ENCODE measurements at places on chromosomes 12 and 14.

- DNase-seq: no peak
These were observed 422.6 kb downstream of the MDGA2 start for GRCh38 chr14:47252802-47253201.

GRCh38 chr14:27881646-27882045, 884.9 kb upstream of the FOXG1 start:
- no peak for DNase-seq

GRCh38 chr12:64057706-64058105, 164.4 kb downstream of the KICS2 start:
- DNase-seq: no peak

DNA sequence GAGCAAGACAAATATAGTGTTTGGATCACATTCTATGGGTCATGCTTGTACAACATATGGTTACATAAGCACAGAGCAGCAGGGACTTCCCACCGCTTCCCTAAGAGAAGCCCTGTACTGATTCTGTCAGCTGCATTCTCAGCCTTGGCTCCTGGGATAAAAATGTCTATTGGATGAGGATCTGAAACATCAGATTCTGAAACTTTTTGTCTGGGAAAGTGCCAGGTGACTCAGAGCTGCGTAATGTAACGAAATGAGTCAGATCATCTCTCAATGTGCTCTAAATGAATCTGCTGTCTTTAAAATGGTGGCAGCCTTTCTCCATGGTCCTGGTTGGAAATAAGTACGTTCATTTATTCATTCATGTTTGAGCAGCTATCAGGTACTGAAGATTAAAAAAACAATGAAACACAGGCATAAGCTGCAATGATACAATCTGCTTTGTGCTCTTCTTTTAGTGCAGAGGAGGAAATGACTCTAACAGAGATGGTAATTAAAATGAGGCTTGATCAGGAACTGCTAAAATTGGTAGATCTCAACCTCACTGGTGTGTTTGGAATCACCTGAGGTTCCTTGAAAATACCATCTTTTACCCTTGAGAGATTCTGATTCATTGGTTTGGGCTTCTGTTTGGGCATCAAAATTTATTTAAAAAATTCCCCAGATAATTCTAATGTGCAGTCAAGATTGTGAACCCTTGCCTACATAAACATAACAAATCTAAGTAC, 99.1 kb upstream of the NAP1L1 start:
- peak; percentile 45 for DNase-seq

DNA sequence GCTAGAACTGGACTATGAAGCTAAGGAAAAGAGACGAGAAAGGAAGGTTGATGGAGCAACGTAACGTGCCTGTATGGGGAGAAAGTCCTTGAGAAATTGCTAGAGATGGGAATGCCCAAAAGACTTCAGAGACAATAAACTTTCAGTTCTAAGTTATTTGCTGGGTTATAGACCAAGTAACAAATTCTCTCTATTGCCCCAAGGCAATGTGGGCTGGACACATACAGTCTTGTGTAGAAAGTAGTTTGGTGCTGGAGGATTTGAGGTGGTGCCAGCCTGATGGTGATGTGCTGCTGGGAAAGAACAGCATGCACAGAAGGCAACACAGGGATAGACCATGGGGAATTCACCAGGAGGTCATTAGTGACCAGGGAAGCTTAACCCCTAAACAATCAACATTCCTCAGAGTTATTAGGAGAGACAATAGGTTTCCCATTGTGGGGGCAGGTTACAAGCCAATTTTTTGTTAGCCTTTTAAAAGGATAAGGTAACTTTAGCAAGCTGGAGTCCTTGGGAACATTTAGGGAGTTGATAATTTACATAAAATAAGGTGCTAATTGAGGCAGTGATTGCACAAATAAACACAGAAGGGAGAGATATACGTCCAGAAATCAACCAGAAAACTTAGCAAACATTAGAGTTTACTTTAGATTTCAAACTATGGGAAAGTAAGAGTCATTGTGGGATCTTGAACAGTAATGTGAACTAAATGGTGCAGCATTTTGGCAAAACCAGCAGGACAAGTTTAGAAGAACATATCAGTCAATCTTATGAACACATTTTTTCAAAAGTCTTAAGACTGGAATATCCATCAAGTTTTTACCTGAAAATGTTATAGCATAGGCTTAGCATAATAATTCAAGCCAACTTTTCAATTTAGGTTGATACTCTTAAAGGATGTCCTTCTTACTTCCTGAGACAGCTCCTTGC, 61.4 kb downstream of the LMNTD1 start:
- DNase-seq: no peak

- DNase-seq: no peak
These were observed 816.9 kb downstream of the AACS start for GRCh38 chr12:125882141-125882540.

GRCh38 chr12:50739611-50740010, 24.3 kb upstream of the ATF1 start:
- DNase-seq: no peak

DNA sequence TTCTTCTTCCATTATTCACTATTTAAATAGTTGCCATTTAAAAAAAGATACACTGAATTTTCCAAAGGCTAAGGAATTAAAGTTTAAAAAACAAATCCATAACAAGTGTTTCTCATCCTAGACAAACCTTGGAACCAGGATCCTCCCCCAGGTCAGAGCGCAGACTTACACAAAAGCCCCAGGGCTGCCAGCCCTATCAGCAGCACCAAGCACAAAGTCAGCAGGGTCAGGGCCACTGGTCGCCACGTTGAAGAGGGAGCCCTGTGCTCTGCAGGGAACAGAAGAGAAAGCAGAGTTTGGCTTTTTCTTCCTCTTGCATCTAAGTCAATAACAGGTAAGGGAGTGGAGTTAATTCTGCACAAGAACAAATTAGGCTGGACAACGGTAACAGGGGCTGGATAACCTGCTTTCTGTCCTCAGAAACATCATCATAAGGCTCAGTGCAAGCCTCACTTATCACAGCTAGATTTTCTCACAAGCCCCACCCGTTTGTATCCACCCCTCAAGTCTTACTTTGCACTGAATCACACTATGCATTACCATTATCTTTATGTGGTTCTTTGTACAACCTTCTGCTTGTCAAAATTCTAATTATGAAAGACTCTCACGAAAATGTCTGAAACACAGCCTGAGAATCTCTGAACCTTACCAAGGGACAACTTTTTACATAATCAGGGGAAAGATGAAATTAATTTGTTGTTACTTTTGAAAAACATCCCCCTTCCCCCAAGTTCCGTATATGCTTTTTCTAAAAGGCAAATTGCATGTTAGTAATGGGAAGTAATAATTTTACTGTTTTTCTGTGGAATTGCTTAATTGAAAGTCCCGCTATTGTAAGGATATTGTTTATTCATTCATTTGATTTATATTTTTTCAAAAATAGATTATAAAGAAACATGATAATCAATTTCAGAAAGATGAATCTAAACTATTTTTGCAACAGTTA, 9.6 kb downstream of the CLEC1A start:
- no peak for DNase-seq

DNA sequence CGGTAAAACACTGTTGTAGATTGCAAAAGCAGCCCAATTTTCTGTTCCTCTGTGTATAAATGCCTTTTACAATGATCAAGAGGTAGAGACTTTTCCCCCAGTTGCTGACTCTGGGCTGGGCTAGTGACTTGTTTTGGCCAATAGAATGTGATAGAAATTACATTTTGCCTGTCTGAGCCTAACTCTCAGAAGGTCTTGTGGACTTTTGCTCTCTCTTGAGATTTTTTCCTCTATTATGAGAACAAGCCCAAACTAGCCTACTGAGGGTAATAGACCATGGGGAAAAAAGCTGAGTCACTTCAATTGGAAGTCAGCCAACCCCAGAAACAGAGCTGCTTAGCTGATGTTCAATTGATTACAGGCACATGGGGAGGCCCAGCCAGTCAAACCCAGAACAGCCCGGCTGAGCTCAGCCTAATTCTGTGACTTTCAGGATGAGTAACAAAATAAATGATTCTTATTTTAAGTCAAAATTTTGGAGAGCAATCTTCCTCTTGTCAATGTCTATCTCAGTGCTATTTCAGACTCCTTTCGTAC, 61.4 kb downstream of the MYF5 start:
- DNase-seq: peak; percentile 33

GRCh38 chr12:43288671-43289425, 263.2 kb downstream of the ADAMTS20 start:
- no peak for DNase-seq

DNA sequence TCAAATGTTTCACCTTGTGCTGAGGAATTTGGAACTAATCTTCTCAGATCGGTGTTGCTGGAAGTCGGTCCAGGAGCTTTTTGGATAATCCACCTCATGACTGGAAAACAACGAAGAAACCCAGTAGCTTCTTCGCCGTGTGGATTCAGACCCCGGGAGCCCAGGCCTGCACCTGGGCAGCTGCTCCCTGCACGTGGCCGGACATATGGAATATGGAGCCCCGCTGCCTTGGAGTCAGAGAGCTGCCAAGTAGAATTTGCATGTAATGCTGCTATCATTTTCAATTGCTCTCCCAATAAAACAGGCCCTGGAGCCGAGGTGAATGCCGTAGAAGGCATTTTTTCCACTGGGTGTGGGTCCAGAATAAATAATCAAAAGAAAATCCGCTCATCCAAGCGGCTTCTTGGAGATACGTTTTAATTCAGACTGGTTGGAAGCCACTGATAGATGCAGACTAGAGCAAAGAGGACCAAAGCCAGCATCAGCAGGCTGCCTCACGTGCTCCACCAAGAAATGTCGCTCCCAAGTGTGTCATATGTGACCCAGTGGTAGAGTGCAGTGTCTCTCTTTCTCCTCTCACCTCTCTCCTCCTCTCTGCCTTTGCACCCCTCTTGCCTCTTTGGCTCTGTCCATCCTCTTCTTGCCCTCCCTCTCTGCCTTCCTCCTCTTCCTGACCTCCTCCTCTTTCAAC, 115.3 kb downstream of the ZNF664 start:
- no peak for DNase-seq

- no peak for DNase-seq
These were observed 149.2 kb downstream of the NRXN3 start for GRCh38 chr14:78319406-78319805.

DNA sequence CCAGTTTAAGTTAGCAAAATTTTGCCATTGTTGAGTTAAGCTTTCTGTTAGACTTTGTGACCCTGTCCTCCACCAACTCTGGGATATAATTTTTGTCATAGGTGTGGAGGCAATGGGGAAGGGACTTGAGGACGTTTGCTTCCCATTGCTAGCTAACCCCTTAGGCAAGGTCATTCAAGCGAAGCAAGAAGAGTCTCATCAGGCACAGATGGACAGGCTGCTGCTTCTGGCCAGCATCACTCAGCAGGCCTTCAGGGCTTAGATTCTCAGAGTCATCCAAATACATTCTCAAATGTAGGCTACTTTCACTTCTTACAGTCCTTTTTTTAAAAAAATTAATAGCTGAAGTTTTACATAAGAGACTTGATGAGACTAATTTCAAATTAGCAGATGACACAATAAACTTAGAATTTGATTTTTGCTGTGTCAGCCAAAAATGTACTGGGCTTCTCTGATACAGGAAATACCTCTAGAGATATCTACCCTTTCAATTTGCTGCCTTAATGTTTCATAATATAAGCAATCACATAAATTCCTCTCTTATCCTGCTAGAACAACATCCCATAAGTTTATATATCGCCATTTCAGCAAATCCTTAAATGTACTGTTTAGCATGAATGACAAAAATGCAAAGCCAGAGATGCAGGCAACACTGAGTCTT, 875.2 kb downstream of the FLRT2 start:
- DNase-seq: no peak

- DNase-seq: no peak
These were observed 281.8 kb downstream of the EGLN3 start for GRCh38 chr14:33669111-33669510.

DNA sequence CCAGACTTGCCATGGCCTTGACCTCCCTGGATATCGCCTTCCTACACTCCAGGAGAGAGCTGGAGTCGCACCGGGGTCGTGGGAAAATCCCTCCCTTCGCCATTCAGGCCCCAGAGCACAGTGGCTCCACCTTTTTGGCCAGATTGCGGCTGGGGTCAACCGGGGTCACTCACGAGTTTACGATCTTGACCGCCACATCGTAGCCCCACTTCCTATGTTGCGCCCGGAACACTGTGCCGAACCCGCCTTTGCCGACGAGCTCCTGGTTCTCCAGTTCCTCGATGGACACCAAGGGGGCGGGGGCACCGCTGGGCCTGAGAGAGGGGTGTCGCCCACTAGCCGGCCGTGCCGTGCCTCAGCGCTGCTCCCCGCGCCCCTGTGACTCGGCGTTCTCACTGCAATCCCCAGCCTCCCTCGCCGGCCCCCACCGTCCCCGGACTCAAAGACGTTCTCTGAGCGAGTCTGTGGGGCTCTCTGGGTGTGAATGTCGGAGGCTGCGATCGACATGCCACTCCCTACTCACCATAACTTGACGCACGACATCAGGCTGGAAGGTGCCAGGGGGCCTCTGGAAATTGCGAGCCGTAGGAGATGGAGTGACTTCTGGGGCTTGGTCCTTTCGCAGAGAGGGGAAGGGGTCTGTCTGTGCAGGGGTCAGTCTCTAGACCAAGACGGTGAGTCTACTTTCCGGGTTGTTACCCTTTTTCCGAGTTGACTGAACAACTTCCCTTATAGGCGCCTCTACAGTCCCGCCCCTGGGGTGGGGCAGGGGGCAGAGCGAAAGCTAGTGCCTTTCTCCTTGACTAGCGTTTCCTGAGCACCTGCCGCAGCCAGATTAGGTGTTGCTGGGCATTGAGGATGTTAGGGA, at the start of gene RIPK3:
TSS of gene RIPK3 (minus strand) at position 708 of the 868 bp plus-strand sequence. CDS start at position 543, 165 bp downstream.
- no peak for DNase-seq

- DNase-seq: no peak
These were observed 24.9 kb downstream of the CRACR2A start for GRCh38 chr12:3727877-3728632.

DNA sequence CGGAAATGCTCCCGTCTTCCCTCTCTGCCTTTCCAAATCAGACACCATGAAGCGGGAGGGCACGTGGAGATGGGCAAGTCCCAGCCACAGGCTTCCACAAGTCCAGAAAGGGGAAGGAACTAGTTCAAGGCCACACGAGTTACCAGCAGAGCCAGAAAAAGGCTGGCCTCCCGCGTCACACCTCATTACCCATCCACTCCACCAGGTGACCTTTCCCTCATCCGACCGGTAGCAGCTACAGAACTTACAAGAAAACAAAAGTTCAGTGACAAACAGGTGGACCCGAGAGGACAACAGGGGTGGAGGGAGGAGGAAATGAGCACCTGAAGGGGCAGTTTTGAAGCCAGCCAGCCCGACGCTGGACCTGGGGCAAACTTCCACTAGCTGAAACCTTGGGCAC, 46.9 kb downstream of the CHGA start:
- DNase-seq: no peak

DNA sequence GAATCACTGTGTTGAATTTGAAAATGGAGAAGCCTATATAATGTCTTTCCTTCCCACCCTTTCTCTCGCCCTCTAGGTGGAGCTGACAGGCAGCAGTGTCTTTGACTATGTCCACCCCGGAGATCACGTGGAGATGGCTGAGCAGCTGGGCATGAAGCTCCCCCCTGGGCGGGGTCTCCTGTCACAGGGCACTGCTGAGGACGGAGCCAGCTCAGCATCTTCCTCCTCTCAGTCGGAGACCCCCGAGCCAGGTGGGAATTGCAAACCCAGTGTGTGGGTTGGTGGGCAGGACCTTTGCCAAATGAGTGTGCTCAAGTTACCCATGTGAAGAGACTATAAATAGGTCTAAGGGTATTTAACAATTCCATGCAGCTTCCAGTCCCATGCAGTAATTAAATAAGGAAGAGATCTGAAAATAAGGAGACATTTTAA, 274.7 kb downstream of the EGLN3 start:
- peak; percentile 10 for DNase-seq

Measured in caudate nucleus (tissue), 63 donors.